ENCODE measurements at places on chromosomes 1 and 21.
A peak's percentile ranks its signal among the peaks of the same experiment; 100 is the strongest.

- DNase-seq: no peak
These were observed 39.1 kb downstream of the TFF3 start for GRCh38 chr21:42276076-42276475.

GRCh38 chr1:201653233-201653632 is 114.3 kb downstream of the NAV1 start:
- no peak for DNase-seq

DNA sequence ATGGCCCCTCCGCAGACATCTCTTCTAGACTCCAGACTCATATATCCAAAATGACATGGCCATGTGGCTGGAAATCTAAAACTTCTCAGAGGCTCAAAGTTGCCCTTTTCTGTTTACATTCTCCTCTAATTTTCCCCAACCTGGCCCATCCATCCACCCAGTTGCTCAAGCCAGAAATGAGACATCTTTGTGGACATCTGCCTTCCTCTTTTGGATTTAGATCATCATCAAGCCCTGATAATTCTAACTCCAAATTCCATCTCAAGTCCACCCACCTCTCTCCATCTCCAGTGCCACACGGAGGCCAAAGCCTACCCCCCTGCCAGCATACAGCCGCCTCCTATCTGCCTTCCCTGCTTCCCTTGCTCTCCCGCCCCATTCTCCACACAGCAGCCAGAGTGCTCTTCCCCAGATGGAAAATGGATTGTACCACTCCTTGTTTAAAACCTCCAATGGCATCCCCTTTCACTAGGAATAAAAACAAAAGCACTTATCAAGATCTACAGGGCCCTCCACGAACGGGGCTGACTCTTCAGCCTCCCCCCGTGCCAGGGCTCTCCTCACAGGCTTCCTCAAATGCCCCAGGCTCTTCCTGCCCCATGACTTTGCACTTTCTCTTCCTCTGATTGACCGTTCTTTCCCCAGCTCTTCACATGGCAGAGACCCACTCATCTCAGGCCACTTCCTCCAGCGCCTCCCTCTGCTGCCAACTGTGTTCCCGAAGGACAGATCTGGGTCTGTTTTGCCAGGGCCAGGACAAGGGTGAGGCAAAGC is 40.1 kb downstream of the SYT6 start:
- DNase-seq: no peak

- peak; percentile 44 for DNase-seq
These were observed at the start of gene WNT4 for GRCh38 chr1:22143065-22144033. Gene WNT4, minus strand, starts transcription at chr1:22143097. Its CDS starts 175 bp downstream, at chr1:22142922.

DNA sequence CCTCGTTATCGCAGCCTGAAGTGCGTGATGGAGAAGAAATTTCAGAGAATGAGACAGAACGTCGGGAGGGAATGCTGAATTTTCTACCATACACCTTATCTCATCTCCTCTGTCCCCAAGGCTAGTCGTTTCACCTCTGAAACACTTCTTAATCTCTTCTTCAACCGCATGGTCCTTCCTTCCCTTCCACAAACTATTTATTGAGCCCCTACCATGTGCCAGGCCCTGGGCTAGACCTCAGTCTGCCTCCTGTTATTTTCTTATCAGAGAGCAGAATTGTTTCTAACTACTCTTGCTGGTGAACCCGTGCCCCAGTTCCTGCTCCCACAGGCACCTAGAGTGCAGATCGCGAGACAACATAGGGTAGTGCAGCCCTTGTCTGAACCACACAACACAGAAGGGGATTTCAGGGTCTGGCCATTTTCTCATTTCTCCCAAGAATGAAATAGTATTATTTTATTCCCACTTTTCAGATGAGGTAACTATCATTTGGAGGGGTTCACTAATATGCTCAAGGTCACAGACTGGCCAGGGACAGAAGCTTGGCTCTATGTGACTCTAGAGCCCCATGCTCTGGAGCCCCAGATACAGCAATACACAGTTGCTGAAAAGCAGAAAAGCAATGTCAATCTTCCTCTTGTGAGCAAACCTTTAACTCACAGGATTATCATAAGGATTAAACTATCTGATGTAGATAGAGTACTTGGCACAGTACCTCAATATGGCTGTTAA is 598 bp upstream of the ADIPOR1 start:
- DNase-seq: peak; percentile 32

GRCh38 chr1:51610637-51611036 is 6.3 kb upstream of the OSBPL9 start:
- no peak for DNase-seq

GRCh38 chr1:68181165-68181556 is 51.2 kb downstream of the WLS start:
- no peak for DNase-seq
